ENCODE measurements at places on chromosomes 16 and 17.

GRCh38 chr16:55621771-55622170 is 34.0 kb upstream of the SLC6A2 start:
- no peak for DNase-seq

DNA sequence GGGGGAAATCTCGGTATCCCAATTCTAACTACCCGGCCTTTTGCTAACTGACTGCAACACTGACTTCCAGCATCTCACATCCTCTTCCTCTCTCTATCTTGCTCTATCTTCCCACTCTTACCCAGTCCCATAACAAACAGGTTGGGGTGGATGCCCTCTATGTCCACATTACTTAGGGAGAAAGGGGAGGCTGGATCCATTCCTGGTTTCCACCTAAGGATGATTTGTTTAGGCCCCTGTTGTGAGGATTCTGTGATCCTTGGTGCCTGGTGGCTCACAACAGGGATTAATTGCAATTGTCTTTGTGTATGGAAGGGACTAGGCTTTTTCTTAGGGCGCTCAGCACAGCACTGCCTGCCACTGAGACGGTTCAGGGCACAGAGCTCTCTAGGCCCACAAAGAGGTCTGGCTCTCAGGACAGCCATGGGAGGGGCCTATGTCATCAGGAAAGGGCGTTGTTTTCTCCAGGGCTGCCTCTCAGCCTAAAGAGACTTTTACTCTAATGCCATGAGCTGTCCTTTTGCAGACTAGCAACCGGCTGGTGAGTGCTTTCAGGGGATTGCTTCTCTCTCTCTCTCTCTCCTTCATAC is 612.1 kb upstream of the SALL1 start:
- DNase-seq: no peak

DNA sequence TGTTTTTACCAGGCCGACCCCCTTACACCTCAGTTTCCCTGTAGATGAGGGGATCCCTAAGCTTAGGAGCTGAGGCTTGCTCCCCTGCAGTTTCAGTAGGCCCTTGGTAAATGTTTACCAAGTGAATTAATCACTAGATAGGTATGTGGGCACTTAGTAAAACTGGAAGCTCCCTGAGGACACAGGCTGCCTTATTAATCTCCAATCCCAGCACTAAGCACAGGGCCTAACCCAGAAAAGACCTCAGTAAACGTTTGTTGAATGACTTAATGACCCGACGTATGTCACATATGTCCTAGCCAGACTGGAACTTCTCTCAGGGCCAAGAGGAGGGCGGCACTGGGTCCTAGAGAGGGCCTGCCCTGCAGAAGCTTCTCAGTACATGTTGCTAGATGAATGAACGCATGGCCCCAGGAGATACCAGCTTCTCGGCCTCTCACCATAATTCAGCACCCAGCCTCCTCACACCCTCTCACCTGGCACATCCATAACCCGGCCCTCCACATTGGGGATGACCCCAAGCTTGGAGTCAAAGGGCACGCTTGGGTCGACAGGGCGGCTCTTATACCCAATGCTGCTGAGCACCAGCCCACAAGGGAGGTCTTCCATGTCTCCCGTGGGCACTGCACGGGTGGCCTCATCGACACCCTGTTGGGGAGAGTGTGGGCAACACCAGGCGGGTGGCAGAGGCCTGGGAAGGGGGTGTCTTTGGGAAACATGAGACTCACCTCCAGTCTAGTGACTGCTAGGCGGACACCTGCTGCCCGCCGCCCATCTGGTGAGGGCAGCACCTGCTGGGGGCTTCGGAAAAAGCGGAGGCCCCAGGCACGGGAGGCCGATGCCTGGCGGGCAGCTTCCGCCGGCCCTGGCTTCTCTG is 4.0 kb upstream of the GRIN2C start:
- no peak for DNase-seq

DNA sequence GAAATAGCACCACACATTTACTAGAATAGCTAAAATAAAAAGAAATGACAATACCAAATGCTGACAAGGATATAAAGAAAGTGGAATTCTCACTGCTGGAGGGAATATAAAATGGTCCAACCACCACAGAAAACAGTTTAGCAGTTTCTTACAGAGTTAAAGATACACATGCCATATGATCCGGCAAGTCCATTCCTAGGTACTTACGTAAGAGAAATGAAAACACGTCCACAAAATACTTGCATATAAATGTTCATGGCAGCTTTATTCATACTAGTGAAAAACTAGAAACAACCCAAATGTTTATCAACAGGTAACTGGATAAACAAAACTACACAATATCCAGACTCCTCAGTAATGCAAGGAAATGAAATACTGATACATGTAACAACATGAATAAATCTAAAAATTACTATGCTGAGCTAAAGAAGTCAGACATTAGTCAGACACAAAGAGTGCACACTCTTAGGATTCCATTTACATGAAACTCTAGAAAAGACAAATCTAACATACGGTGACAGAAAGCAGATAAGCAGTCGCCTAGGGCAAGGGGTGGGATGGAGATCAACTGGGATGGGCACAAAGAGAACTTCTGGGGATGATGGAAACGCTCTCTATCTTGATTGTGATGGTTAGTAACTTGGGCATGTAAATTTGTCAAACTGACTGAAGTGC is 76.4 kb downstream of the SMG6 start:
- DNase-seq: no peak

DNA sequence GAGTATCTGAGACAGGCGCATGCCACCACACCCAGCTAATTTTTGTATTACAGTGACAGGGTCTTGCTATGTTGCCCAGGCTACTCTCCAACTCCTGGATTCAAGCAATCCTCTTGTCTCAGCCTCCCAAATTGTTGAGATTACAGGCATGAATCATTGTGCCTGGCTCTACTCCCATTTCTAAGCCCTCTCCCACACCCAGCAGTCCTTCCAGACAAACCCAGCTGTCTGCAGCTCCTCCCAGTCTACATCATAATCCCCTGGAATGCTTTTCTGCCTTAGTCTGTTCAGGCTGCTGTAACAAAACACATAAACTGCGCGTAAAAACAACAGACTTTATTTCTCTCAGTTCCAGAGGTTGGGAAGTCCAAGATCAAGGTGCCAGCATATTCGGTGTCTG is 144.5 kb downstream of the GRIN2A start:
- no peak for DNase-seq

All from stimulated activated CD4-positive, alpha-beta T cell treated with anti-CD3 and anti-CD28 coated beads, TNF-alpha, amount 100 ng/mL, for 1 hour (primary cell).